Stimulated activated CD8-positive, alpha-beta memory T cell treated with anti-CD3 and anti-CD28 coated beads, Interleukin-7, amount 100 ng/mL, for 1 hour (primary cell): ENCODE measurements at places on chromosomes 5 and 9.

GRCh38 chr5:78005021-78005785 is 229.1 kb upstream of the TBCA start:
- no peak for DNase-seq

DNA sequence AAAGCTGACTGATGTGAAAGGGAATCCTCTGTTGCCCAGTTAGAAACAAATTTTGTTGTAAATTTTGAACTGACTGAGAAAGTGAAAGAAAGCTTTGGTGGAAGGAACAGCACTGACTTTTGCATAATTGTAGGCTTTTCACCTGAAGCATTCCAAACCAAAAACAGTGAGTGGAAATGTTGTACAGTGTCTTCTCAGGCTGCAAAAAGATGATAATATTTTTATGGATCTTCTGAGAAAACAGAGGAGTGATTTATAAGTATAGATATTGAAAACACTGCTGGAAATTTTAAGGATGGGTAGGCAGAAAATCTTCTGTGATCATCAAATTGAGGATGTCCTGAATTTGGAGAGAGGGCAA is 40.0 kb downstream of the LURAP1L start:
- DNase-seq = no peak

- no peak for DNase-seq
These were observed 1070.2 kb upstream of the ACO1 start for GRCh38 chr9:31314241-31314640.

DNA sequence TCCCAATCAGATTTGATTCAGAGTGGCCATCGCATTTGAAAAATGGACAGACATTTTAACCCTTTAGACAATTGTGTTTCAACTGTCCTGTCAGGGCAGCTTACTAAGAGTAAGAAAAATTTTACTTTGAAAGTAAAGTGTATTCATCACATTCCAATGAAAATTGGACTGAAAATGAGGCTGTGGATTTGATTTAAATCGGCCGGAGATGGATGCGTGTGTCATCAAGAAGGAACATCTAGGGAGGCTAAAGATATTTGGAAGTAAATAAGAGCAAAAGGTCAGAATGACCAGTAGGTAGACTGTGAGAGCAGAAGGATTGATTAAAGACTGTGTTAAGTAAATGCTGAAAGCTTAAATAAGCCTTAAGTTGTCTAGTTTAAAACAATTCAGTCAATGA is 1.5 kb downstream of the ZCCHC7 start:
- DNase-seq = no peak

DNA sequence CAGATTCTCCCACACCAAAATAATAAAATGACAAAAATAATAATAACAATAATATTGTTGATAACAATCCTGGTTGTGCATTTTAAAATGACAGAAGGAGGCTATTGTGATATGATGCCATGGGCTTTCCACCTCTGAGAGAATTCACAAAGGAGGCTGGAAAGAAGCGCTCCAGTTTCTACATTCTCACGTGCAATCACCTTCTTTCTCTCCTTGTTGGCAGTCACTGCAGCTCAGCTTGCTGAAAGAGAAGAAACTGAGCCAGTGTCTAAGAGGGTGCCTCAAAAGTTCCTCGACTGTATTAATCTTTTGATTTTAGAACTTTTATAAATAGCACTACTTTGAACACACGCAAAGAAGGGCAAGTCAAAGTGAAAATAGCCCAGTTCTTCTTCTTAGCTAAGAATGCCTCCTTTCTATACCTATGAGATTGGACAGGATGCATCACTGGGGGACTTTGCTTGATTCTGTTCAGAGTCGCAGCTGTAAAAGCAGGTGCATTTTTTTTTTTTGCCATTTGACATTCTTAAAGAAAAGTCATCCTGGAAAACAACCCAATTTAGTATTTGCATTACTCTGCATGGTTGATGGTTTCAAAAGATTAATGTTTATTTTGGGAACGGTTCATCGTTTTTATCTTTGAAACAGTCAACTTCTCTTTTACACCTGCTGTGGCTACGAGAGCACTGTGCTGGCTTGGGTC is 12.4 kb upstream of the SUB1 start:
- no peak for DNase-seq

- no peak for DNase-seq
These were observed 129.9 kb upstream of the HCN1 start for GRCh38 chr5:45826055-45826454.

GRCh38 chr5:130066644-130067043 is 162.4 kb downstream of the CHSY3 start:
- no peak for DNase-seq

DNA sequence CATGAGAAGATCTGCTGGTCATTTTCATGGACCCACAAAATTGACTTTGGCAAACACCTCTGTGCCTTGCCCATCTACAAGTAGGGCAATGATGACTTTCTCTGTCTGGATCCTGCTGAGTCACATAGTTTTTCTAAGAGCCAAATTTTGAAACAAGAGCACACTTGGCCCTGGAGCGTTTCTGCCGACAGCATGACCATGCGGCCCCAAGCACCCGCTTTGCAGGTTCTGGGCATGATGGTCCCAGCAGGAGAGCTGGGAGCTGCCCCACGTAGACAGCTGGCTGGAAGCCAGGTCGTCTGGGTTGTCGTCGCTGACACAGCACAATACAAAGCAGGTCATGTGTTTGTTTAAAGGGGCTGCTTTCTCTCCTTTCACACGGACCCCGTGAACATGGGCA is 159.8 kb downstream of the SYK start:
- DNase-seq = no peak

- no peak for DNase-seq
These were observed 24.1 kb upstream of the CER1 start for GRCh38 chr9:14746626-14747025.

DNA sequence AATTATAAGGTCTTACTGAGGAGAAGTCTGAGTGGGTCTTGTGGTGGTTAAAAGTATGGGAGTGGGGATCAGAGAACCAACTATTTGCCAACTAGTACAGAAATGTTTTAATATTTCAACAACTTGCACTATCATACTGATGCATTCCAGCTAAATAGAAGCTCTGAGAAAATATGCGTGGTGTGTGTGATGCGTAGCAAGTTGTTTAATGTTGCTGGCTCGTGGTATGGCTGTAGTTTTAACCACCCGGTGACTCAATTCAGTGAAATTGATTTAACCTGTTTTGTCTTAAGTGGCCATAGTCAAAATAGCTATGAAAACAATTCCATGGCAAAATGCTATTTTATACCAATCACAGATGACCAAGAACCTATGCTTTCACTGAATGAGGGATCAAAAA is 176.5 kb upstream of the SLC24A2 start:
- DNase-seq = no peak

DNA sequence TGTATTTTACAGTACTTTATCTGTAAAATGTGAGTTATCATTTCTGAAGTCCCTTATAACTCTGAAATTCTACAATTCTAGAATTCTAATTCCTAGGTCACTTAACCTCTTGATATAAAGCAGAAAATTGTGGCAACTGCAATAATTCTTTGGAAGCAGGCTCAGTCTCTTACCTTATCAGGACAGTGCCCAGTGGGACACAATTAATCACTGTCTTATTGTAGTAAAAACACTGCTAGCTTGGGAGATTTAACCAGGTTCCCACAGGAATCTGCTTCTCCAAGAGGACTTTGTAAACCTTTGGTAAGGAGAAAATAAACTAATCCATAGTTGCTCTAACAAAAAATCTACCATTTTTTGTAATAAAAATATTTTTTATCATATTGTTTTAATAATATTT is 18.3 kb upstream of the SPATA9 start:
- no peak for DNase-seq

GRCh38 chr5:27810458-27810857 is 772.1 kb upstream of the CDH9 start:
- DNase-seq = no peak

GRCh38 chr9:75265525-75265972 is 177.2 kb downstream of the OSTF1 start:
- peak; percentile 27 for DNase-seq

DNA sequence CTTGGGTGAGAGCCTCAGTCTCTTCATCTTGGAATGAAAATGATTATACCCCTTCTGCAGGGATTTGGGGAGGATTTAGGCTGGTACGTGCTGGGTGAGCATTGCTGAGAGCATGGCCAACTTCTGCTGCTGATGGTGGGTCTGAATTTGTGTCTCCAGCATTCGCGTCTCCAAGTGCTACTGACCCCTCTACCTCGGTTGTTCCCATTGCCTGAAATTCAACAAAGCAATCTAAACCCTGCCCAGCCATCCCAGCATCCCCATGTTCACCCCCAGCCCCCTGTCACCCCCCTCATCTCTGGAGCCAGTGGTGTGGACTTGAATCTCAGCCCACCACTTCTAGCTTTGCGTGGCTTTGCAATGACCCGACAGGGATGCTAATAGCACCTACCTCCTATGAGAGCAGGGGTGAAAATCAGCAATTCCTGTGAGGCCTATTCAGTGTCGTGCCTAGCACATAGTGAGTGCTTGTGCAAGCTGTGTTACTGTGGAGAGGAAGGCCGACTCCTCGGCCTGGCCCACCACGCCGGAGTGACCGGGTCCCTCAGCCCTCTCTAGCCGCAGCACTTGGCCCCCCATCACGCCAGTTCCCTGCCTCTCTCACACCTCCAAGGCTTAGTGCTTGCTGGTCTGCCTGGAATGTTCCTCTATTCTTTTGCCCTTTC is 43.4 kb upstream of the SH3PXD2B start:
- DNase-seq = no peak

- no peak for DNase-seq
These were observed 46.6 kb downstream of the F2R start for GRCh38 chr5:76762484-76762883.

DNA sequence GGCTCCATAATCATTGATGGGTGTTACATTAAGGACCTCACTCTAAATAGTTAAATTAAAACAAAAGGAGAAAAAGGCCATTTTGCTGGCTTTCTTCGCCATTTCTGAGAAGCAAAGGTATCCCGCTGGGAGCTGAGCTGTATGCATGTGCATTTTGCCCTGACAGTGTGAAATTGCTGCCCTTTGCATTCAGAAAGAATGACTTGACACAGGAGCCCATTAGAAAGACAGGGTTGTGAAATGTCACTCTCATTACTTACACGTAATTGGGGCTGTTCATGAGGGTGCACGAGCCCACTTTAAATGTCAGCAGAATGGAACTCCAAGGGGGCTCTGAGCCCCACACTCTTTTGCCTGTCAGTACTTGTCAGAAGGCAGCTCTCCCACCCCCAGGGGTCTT is 85.0 kb downstream of the SEMA4D start:
- DNase-seq = no peak

DNA sequence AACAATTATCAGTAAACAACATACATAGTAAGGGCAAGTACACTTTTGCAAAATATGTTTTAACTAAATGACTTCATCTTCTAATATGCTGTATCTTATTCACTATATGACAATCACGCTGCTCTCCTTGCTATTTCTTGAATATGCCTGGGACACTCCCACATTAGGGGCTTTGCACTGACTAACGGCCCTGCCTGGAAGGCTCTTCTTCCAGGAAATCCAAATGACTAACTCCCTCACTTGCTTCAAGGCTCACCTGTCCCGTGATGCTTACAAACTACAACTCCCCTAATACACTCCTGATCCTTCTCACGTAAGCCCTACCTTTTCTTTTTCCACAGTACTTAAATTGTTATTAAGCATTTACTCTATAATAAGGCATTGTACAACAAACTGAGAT is 10.6 kb downstream of the ERP44 start:
- no peak for DNase-seq

- no peak for DNase-seq
These were observed at the start of gene LRRC70 for GRCh38 chr5:62578540-62578939. Gene LRRC70, plus strand, starts transcription at chr5:62578819. Its CDS starts 620 bp downstream, at chr5:62579439.

DNA sequence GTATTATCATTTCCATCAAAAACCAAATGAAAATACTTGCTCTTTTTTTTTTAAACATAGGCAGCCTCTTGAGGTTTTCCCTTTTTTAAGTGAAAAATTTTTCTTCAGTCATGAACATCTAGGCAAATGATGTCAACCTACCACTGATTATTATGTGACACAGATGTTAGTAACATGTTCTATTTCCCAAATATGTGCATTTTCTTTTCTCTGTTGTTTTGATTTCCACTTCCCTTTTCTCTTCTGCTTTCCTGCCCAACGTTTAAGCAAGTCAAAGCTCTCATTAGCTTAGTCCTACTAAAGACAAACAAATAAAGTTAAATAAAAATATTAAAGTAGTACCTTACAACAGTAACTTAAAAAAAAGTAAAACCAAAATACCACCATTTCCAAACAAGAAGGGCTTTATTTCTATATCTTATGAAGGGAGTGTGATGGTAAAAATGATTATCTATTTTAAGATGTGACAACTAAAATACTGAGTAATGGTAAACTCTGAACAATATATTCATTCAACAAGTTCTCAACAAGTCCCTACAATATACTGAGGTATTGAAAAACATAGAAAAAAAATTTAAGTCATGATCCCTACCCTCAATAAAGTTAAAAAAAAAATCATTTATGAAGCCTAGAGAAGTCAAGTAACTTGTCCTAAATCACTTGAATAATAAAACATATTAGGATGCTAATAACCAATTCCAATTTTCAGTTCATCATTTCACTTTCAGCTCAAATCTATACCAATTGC is 9.4 kb downstream of the SLC38A9 start:
- DNase-seq = no peak

- no peak for DNase-seq
These were observed 3.9 kb upstream of the MAN1B1 start for GRCh38 chr9:137082925-137083290.

DNA sequence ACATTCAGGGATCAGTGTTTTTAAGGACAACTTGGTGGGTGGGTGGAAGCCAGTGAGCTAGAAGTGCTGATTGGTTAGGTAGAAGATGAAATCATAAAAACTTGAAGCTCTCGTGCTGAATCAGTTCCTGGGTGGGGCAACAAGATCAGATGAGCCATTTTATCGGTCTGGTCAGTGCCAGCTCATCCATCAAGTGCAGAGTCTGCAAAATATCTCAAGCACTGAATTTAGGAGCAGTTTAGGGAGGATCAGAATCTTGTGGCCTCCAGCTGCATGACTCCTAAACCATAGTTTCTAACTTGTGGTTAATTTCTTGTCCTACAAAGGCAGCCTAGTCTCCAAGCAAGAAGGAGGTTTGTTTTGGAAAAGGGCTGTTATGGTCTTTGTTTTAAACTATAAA is 166.4 kb downstream of the FAM170A start:
- DNase-seq = no peak

DNA sequence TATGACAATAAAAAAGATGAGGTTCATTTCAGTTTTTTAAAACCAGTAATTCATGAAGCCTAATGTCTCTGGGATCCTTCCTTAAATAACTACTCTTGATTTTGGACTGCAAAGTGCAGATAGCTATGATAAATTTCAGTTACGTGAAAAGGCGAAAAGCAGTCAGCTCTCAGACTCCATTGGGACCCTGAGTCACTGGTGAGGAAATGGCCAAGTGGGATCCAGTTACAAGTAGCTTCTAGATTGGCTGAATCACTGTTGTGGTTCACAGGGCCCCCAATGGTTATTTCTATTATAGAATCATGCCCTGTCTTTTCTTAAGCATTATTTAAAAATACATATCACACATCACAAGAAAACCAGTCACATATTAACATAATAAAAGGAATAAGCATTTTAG is 31.1 kb upstream of the PPP3R2 start:
- no peak for DNase-seq

DNA sequence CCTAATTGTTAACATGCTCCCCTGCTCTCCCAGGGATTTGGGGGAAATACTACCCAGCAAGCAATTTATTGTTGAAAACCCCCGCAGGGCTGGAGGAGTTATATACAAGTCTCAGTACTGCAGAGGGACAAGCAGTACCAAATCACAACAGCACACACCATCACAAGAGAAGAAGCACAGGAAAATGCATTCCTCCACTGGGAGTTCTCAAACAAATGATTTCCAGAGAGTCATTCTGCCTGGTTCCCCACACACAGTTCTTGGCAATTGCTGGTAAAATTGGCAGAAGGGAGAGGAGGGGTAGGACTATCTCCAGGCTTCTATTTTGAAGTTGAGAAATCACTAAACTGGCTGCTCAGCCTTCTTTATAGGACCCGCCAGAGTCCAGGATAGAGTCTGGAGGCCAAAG is 16.8 kb downstream of the SIL1 start:
- no peak for DNase-seq
